ENCODE measurements at places on chromosomes 13 and 19.
A peak's percentile ranks its signal among the peaks of the same experiment; 100 is the strongest.

GRCh38 chr19:15640294-15640903, at the start of gene CYP4F3:
Gene CYP4F3, plus strand, starts transcription at chr19:15640897. Its CDS starts 519 bp downstream, at chr19:15641416.
- DNase-seq = no peak

DNA sequence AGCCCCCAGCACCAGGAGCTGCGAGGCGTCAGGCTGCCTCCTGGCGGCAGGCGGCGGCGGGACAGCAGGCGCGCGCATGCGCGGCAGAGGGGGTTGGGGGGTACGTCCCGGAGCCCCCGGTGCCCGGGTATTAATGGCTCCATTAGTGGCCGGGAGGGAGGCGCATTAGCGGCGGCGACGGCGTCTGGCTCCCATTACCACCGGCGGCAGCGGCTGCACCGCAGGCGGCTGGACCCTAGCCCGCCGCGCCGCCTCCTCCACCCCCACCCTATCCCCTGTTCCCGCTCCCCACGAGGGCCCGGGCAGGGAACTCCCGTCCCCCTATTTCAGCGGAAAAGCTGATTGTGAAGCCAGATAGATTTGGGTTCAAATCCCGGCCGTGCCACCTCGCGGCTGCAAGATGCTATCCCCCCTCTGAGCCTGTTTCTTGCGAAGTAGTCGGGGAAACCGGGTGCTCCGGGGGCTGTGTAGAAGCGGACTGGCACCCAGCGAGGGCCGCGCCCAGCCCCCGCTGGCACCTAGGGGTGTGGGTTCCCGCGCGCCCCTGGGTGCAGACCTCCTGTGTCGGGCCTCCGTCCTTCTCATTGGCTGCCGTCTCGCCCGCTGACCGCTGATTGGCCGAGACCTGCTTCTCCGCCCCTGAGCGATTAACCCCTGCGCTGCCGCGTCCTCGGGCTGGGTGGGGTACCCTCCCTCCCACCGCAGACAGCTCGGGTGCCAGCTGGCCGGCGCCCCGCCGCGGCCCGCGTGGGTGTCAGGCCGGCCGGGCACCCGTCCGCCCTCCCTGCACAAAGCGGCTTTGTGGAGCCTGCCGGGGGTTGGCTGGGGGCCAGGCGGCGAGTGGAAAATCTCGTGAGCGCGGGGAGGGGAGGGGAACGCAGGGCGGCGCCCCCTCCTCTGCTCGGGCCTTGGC, 11.1 kb downstream of the CIC start:
- DNase-seq = peak; percentile 97

GRCh38 chr19:39397360-39398296, 6.5 kb downstream of the MED29 start:
- peak; percentile 98 for DNase-seq

GRCh38 chr19:49149652-49150105, 5.5 kb downstream of the HRC start:
- DNase-seq = no peak

DNA sequence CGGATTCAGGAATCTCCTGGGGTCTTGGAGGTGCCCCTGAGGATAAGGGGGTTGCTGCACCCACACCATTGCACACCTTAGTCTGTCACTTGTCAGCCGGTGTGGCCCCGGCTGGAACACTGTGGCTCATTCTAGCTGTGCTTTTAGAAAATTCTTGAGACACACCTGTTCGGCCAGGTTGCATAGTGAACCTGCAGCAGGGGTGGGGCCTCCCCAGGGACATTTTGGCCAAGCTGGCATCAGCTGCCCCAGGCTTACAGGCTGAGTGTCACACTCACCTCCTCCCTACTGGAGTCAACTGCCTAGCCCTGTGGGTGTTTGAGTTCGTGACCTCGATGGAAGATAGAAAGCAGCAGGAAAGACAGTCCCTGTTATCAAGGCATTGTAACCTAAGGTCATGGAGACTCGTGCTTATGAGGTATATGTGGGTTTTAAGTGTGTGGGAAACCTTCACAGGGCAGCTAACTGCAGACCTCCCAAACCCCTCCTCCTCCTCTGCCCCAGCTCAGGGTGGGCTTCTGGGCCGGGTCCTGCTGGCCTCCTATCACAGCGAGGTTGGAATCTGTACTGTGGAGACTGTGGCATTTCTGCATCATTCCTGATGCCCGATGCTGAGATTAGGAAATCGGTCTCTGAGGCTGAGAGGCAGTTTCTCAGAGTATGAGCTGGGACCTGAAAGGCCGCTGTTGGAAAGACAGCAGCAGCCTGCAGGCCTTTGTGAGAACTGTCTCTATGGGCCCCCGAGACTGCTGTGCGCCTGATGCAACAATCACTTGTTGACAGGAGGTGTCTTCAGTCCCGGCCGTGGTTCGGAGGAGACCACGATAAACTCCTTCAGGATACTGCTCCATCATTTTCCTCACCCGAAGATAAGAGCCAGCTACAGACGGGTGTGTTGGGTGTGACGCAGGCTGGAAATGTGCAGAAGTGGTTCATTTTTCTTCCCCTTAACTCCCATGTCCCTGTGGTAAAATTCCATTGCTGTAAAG, 72.2 kb downstream of the ATP11A start:
- no peak for DNase-seq

DNA sequence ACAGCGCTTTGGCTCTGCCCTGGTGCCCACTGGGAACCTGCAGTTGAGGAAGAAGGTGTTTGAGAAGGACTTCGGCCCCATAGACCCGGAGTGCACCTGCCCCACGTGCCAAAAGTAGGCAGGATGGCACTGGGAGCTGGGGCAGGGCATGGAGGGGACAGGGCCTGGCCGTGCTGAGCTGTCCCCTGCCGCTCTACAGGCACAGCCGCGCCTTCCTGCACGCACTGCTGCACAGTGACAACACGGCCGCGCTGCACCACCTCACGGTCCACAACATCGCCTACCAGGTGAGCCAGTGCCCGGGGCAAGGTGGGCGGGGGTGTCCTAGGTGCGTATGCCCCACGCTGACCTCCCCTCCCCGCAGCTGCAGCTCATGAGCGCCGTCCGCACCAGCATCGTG, 5.1 kb upstream of the DNM2 start:
- peak; percentile 56 for DNase-seq

- DNase-seq = peak; percentile 90
These were observed 21.4 kb upstream of the ZNF181 start for GRCh38 chr19:34712395-34713261.

GRCh38 chr19:14916848-14917247, 24.4 kb upstream of the OR7C2 start:
- no peak for DNase-seq

- no peak for DNase-seq
These were observed 3.2 kb downstream of the PIAS4 start for GRCh38 chr19:4010808-4011110.

DNA sequence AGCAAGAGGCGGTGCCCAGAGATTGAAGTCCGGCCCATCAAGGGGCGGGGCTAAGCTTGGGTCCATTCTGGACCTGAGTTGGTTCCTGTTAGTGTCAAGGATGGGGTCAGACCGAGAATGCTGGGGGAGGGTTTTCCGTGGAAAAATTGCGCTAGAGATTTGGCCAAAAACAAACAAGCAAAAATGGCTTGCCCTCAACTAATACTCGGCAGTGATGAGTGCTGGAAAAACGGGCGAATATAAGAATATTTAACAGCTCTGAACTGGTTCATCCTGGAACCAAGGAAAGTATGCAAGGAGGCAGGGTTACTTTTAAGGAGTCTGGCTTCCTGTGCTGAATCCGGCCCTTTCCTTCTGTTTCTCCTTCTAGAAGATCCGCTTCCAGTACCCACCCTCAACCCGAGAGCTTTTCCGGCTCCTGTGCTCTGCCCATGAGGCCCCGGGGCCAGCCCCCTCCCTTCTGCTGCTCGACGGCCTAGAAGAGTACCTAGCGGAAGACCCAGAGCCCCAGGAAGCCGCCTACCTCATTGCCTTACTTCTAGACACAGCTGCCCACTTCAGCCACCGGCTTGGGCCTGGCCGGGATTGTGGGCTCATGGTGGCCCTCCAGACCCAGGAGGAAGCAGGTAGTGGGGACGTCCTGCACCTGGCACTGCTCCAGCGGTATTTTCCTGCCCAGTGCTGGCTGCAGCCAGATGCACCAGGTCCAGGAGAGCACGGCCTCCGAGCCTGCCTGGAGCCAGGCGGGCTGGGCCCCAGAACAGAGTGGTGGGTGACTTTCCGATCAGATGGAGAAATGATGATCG, 880 bp downstream of the SWSAP1 start:
- DNase-seq = peak; percentile 94

DNA sequence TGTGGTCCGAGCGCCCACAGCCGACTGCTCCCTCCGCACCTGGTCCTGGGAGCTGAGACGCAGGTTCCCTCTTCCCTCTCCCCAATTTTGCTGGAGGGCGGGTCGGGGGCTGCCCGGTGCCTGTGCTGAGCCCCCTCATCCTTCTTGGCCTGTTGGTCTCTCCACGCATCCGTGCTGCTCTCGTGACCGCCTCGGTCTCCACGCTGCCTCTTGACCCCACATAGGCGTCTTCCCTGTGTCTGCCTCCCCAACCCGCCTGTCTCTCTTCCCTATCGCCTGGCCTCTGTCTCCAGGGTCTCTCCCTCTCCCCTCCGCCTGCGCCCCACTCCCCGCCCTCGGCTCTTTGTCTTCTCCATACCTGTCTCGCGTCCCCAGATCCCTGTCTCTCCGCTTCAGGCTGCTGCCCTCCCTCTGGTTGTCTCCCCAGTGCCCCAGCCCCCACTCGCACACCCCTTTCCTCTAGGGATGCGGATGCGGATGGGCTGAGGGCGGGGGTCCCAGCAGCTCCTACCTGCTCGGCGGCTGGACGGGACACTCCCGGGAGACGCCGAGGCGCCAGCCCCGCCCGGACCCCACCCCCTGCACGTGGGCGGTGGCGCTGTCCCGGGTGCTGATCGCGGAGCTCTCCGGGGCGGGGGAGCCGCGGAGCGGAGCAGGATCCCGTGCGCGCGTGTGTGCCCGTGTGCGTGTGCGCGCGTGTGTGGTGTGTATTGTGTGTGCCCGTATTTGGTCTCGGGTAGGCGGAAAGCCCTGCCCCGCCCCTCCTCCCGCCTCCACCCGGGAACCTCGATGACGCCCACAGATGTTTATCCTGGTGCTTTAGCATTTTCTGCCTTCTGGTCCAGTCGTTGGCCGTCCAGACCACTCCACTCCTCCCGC, at the start of gene SYT5:
TSS of gene SYT5 (minus strand) at position 684 of the 879 bp plus-strand sequence. CDS start 1,248 bp downstream, outside the sequence.
- DNase-seq = peak; percentile 94
